Stimulated activated CD8-positive, alpha-beta memory T cell treated with anti-CD3 and anti-CD28 coated beads, Interleukin-15, amount 100 ng/mL, for 1 hour (primary cell): ENCODE measurements at places on chromosomes 4 and X.
A peak's percentile ranks its signal among the peaks of the same experiment; 100 is the strongest.

GRCh38 chr4:54400188-54400587 lies 171.1 kb downstream of the PDGFRA start:
- DNase-seq: no peak

GRCh38 chr4:140111256-140111655 lies 42.7 kb downstream of the MAML3 start:
- DNase-seq: no peak

DNA sequence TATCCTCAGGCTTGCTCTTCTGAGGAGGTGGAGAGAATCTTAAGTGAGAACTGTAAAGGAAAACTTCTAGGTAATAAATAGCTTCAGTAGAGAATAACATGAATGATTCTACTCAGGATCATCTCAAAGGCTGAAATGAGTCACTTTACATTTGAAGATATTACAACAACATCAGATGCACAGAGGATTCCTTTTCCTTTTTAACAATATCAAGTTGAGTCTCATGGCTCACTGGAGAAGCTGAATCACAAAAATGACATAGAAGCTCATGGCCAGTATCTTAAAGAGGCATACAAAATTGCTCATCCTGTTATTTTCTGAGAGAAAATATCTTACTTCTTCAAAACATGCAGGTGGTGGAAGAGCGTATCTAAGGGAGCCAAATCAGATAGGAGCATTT lies 72.5 kb upstream of the EMCN start:
- no peak for DNase-seq

- DNase-seq: no peak
These were observed 608.0 kb downstream of the TLL1 start for GRCh38 chr4:166481055-166481454.

GRCh38 chrX:107718156-107718621 lies 57.4 kb downstream of the TSC22D3 start:
- peak; percentile 35 for DNase-seq

- DNase-seq: no peak
These were observed 5.3 kb downstream of the PDE6B start for GRCh38 chr4:630656-631055.

DNA sequence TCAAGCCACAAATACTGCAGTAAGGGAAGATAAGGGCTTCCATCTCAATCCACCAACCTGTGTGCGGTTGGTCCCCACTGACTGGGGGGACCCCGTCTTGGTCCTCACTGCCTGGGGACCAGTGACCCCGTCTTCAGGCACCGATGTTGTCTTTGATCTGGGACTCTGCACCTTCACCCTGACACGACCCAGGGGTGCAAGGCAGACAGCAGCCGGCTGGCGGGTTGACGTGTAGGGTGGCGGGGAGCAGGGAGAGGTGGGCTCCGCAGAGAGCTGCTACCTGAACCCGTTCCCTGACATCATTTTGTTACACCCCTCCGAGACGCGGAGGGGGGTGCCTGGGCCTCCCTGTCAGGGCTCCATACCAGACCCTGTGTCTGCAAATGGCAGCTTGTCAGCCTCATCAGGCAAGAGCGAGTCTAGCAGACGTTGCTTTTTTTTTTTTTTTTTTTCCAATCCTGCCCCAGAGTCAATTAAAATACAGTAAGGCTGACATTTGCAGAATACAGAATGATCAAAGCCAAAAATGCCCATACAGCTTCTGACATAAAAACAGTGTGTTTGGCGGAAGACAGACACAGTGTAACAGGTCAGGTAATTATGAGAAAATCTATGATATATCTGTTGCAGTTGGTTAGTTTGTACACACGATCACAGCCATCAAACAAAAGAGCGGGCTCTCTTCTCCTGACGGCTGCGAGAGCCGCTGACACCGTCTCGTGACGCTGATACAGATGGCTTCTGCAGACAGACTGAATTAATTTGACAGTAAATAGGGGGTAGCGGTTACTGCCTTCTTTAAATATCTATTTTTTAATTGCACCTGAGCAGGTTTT lies 118.6 kb downstream of the CRLF2 start:
- no peak for DNase-seq

- DNase-seq: no peak
These were observed 53.3 kb downstream of the SCD5 start for GRCh38 chr4:82745173-82745842.

- no peak for DNase-seq
These were observed 31.0 kb downstream of the MTHFD2L start for GRCh38 chr4:74188912-74189311.
